ENCODE measurements at places on chromosomes 2 and 18.

DNA sequence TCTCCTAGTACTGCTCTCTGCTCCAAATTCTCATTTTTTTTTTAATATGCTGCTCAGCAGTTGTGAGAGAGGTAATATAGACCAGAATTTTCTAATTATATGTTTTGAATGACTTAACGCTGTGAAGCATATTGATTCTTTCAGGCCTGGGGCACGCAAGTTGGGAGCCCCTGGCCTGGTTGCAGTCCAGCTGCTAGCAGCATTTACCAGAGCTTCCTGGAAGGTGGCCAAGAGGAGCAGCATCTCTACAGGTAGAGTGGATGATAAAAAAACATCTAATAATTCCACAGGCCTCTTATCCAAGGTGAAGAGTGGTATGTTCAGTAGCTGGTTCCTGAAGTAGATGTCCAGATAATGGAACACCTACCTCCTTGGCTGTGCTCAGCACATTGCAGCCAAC is 7.3 kb upstream of the UGP2 start:
- DNase-seq = no peak

DNA sequence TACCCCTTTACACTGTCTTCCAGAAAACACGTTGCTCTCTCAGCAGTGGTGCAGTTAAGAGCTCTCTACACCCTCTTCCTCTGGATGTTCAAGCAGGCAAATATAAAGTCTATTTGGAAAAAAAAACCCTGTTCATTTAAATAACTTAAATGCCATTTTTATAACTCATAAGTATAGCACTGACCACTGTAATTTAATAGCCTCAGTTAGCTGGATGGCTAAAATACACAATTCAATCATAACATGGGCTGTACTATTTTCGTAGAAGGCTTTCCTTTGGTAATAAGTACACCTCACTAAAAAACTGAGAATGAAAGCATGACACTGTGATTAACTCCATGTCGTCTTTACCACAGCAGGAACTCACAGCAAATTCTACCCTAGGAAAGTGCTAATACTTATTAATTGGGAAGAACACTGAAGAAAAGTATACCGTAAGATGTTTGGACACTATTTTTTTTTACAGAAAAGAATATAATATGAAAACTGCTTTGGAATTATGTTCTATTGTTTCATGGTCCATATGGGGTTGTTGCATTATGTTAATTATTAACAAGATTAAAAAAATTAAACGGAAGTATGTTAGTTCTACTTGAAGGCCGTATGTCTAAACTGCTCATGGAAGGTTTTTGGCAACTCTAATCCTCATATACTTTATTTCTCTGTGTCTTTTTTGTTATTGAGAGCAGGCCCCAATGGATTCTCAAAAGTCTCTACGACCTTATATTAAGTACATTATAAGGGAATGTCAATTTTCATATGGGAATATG is 269.1 kb downstream of the ZNF385B start:
- DNase-seq = no peak

DNA sequence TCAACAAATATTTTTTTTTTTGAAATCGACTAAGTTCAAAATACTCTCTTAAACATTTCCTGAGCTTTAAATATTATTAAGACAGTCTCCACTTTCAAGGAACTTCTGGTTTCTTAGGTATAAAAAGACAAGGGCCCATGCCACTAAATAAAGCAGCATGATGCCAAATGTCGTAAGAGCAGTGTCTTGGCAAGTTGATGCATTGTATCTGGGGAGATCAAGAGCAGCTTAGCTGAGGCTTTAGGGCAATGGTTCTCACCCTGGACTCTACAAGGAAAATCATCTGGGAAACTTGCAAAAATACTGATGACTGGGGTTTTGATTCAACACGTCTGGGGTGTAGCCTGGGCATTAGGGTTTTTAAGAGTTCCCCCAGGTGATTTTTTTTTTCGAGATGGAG is 41.3 kb downstream of the COL4A3 start:
- DNase-seq = no peak

- DNase-seq = no peak
These were observed 5.2 kb downstream of the TGIF1 start for GRCh38 chr18:3455090-3455635.

DNA sequence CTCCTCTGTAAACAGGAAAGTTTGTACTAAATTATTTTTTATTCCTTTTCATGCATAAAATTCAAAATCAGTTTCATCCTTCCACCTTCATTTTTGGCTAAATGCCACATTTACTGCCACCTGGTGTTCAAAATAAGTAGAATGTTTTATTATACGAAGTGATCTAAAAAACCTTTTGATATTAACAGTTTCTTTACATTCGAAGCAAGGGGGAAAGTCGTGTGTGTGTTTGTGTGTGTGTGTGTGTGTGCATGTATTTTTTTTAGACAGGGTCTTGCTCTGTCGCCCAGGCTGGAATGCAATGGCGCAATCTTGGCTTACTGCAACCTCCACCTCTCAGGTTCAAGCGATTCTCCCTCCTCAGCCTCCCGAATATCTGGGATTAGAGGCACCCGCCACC is 9.0 kb upstream of the SCN9A start:
- no peak for DNase-seq

DNA sequence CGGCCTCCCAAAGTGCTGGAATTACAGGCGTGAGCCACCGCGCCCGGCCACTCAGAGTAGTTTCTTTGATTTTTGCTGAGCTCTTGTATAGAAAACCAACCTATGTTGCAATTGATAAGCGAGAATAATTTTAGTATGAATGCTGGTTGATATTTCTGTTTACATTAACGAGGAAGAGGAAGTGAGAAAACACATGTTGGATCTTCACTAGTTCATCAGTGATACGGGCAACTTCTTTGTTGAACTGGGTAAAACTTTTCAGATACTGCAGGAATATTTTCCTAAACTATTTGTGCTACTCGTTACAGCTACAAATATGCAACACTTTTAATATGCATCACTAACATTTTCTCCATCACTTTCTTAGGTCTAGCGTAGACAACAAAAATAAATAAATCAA is 67.9 kb upstream of the SLC25A52 start:
- DNase-seq = no peak

GRCh38 chr18:23204589-23205235 is 69.4 kb downstream of the CABLES1 start:
- no peak for DNase-seq

GRCh38 chr2:177335917-177336450 is 56.6 kb upstream of the AGPS start:
- DNase-seq = no peak

DNA sequence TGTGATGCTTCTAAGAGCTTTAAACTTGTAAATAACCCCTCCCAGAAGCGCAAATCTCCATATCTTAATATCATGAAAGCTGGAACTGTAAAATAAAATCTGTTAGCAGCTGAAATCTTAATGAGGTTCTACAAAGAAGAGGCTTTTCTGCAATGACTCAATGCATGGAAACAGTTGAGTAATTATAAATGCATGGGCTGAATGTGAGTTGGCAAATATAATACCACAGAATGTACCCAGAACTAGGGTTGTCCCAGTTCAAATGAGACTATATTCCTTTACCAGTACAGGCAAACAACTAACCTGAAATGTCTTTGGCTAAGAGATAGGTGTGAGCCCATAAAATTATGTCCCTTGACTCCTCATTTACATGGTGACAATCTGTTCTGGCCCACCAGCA is 52.9 kb downstream of the SATB2 start:
- no peak for DNase-seq

DNA sequence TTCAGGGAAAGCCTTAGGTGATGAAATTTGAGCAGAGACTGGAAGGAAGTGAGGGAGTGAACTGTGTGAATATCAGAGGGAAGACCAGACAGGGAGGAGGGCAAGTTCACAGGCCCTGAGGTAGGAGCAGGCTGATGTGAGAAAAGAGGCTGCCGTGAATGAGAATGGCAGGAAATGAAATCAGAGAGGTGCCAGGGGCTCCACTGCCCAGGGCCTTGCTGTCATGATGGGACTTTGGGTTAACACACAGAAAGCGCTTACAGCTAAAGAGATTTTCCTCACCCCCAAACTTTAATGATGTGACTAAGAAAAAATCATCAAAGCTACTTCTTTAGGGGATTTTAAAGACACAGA is 53.8 kb downstream of the MARCHF4 start:
- DNase-seq = no peak

GRCh38 chr2:20565623-20566236 is 85.2 kb downstream of the HS1BP3 start:
- no peak for DNase-seq

- DNase-seq = no peak
These were observed 209.4 kb upstream of the RBBP8 start for GRCh38 chr18:22723773-22724172.

DNA sequence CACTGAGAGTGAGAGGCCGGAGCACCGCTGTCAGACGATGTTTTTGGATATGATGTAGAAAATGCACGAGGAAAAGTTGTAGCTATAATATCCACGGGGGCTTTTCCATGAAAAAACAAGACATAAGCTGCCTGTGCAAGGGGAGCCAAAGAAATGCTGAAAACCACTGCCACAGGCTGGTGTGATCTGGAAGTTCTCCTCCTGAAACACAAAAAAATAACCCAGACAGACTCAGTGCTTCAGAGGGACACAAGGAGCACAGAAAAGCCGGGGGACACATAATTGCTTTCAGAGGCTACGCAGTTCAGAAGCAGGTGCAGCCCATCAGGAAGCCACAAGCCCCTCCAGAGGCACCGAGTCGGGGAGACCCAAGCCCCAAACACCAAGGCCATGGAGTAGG is 98.2 kb downstream of the ZNF516 start:
- no peak for DNase-seq

DNA sequence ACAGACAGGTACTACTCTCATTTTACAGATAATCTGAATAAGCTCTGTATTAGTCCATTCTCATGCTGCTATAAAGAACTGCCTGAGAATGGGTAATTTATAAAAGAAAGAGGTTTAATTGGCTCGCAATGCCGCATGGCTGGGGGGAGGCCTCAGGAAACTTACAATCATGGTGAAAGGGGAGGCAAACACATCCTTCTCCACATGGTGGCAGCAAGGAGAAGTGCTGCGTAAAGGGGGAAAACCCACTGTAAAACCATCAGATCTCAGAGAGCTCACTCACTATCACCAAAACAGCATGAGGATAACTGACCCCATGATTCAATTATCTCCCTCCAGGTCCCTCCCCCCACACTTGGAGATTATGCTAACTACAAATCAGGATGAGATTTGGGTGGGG is 254.4 kb downstream of the KCNE4 start:
- DNase-seq = no peak

- no peak for DNase-seq
These were observed 70.5 kb upstream of the ZNF516 start for GRCh38 chr18:76565238-76566173.

DNA sequence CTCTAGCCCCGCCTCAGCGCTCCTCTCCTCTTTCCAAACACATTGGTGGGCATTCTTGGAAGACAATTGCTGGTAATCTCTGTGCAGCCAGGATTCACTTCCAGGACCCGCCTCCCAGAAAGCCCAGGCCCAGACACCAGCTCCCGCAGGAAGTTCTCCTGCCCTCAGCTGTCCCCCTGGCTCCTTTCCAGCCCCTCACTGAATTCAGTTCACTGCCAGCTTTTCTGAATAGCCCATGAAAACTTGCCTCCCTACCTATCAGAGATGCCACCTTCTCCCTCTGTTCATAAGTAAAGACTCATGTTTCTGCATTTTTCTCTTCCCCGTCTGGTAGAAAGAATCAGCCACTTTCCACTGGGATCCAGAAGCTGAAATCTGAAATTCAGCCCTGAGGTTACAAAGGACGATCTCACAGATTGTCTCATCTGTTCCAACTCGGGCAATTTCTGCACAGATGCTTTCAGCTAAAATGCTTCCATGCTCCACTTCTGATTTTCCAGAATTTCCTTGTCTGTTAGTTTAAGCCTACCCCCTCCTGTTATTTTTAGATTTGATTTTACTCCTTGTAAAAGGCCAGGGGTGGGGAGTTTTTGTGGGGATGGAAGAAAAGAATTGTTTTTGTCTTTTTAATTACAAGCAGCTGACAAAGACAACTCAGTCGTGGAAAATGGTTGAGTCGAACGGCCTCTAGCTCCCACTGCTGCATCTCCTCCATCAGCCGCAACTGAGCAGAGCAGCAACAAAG is 98.1 kb downstream of the SP3 start:
- DNase-seq = no peak

- no peak for DNase-seq
These were observed 786.9 kb downstream of the EPHA4 start for GRCh38 chr2:220785178-220785577.

DNA sequence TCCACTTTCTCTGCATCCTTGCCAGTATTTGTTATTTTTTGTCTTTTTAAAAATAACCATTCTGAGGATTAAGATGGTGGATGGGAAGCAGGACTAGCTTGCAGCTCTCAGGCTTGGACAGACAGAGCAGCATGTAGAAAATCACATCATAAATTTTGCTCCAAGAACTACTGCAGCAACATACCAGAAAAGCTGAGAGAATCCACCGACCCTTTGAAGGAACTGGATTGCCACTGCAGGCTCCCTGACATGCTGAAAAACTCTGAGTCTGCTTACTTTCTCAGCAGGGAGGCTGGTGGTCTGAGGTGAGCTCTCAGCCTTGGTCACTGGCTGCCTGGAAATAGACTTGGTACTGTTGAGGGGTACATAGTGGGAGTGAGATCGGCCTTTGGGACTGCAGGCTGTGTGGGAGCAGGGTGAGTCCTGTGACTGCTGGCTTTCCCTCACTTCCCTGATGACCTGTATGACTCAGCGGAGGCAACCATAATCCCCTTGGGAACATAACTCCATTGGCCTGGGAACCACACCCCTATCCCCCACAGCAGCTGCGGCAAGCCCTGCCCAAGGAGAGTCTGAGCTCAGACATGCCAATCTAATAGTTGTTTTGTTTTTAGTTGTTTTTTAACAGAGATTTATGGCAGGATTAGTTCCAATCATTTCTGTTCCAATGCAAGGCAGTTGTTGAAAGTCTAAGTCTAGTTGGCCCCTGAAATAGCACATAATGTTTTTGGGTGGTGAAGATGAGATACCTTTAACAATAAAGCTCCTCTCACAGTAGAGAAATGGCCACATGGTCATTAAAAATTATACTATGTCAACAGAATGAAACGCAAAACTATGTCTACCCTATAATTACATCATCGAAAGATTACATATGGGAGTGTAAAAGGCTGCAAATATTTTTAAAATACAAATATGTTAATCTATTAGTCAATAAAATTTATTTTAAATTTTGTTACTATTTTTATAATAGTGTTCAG is 414.2 kb upstream of the CHAC2 start:
- DNase-seq = no peak

- no peak for DNase-seq
These were observed 107.2 kb upstream of the SMAD2 start for GRCh38 chr18:48037481-48038271.

- DNase-seq = no peak
These were observed 184.7 kb downstream of the SMAD7 start for GRCh38 chr18:48766026-48766425.

GRCh38 chr2:223995569-223995968 is 38.3 kb downstream of the MRPL44 start:
- no peak for DNase-seq

- DNase-seq = no peak
These were observed 1.0 kb upstream of the TUBB6 start for GRCh38 chr18:12306752-12307700.
